Chondrocyte (in vitro differentiated cells): ENCODE measurements at places on chromosomes 3 and 15.

DNA sequence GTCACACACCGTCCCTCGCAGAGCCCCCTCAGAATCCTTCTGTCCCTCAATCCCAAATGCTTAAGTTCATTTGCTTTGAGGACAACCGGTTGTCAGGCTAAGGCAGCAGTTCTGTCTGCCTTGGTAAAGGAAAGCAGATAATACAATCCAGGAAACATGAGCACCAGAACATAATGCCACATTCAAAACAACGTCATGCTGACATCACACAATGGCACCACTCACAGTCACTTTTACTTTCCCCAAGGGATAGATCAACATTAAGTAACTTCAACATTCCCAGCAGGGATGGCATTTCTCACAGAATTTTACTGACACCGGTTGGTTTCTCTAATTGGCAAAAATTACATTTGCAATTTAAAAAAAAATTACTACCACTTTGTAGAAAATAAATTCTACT is 74.6 kb upstream of the PSMD6 start:
- DNase-seq = no peak

DNA sequence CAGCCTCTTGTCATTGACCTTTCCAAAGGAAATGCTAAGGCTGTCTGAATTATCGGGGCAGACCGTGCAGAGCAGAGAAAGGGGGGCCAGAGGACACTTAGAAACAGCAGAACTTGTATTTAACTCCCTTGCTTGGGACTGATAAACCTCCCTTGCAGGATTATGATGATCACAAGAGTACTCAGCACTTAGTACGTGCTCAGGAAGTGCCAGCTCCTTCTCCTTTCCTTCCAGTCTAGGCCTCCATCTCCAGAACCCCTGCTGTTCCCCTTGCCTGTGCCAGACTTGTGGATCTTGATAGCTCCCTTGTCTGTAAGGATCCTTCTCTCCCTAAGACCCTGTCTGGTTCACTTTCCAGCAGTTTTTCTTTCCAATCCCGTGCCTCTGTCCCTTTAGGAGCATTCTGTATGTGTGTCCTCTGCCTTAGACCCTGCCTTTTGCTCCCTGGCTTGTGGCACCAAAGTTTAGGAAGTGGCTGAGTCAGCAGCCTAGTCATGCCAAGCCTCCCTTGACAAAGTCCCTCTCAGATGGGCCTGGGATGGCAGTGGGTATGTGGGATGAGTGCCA is 747 bp downstream of the SORD start:
- no peak for DNase-seq

DNA sequence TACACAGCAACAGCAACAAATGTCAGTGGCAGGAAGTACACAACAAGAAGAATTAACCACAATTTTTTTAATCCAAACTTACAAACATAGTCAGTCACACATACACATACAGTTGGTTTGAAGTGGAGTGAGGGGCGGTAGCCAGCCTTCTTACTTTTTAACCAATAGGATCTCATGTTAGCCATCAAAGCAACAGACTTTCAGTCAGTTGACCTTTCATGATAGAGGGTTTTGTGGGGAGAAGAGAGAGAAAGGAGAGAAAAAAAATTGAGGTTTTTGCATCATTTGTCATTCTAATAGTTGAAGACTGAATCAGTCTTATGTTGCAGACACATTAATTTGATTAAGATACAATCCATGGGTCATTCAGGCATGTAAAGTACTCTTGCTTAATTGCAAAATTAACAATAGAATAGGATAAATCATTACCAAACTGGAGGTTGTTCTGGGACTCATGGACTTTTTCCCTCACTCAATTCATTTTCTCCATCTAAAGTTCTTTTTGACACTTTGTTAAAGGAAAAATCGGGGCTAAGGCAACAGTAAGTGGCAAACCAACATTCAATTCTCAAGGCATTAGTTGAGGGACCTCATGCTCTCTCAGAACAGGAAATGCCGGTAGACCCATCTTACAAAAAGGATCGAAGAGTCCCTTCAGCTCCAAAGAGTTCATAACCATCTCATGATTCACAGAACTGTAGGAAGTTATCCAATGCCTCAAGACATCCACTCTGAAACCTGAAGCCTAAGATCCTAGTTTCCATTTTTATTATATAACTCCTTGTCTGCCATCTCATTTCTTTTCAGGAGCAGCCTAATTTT is 159.5 kb upstream of the LPP start:
- DNase-seq = no peak

DNA sequence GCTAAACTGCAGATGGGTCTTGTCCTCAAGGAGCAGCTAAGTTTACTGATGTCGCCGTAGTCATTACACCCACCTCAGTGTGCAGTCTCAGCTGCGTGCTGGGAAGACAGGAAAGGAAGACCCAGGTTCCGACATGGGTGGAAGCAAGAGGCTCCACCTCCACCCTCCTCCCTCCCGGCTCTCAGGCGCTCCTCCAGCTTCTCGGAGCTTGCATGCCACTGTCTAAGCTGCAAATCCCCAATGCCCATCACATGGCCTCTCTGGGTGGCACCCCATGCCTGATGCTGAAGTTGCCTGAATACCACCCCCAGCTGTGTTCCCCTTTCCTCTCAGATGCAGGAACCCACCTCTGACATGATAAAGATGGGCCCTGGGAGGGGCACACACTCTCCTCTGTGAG is 58.5 kb downstream of the MGLL start:
- DNase-seq = no peak

DNA sequence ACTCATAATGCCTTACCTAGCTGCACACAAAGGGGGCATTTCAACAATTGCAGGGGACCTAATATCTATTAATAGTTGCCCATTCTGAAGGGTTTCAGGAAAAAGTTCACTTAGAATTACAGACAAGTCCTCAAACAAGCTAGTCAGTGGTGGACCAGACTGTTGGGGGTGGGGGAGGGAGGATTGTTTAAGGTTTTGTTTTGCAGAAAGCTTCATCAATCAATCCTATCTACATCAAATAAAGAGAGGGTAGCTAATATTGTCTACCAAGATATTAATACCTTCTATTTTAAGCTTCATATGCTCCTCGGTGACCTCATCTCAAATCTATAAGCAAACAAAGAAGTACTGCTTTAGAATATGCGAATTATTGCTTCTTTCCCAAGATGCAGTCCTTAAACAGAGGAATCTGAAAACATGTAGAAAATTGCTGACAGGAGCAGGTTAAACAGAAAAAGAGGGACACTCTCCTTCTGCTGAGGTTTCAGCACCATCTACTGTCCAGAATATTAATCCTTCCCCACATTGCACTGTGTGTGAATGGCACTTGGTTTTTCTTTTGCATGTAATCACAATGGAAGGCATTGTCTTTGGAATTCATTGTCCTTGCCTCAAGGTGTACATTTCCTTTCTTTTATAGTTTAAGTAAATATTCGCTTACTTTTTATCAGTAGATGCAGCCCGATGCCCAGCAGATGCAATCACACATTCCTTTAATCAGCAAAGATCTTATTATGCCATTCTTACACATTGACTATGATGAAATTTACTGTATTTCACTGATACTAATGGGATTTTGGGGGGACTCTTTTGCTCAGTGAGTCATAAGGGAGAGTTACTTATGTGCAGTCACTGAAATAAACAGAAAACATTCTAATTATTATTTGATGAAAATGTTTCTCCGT is 94.7 kb downstream of the IL5RA start:
- no peak for DNase-seq

DNA sequence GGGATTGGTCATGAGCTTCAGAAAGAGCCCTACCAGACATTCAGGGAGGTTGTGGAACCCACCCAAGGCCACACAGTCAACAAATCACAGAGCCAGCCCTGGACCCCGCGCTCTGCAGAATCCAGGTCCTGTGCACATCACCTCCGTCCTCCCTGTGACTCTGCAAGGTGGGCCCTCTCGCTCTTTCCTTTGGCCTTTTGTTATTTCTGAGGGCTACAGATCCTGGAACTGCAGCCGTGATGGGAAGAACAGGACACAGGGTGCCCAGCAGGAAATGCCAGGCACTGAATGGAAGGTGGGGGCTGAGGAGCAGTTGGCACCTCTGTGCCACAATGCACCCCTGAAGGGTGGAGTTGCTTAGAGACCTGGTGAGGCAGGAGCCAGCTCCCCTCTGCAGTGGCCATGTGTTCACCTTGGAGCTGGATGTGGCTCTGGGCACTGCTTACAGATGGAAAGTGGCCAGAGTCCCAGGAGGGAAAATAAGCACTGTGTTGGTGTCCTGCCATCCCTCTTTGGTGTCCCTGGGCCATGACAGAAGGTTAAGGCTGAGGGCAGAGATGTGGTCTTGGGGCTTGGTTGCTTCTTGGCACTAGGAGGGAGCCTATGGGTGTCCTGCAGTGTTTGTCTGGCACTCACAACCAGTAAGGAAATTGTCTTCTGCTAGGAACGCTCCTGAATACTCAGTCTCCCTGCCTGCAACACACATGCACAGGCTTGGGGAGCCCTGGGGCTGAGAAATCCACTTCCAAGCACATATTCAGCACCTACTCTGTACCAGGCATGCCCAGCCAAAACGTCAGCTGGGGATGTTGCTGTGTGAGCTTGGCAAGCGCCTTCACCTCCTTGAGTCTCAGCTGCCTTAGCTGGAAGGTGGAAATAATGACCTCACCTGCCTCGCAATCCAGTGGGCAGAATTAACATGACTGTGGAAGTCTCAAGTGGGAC is 98.0 kb upstream of the SLC6A6 start:
- DNase-seq = no peak

- no peak for DNase-seq
These were observed 267.7 kb downstream of the PTPRG start for GRCh38 chr3:61828880-61829721.

- DNase-seq = no peak
These were observed 236.8 kb downstream of the KLF13 start for GRCh38 chr15:31563421-31563820.

- DNase-seq = peak; percentile 39
These were observed 14.9 kb upstream of the ZXDC start for GRCh38 chr3:126490619-126491018.

DNA sequence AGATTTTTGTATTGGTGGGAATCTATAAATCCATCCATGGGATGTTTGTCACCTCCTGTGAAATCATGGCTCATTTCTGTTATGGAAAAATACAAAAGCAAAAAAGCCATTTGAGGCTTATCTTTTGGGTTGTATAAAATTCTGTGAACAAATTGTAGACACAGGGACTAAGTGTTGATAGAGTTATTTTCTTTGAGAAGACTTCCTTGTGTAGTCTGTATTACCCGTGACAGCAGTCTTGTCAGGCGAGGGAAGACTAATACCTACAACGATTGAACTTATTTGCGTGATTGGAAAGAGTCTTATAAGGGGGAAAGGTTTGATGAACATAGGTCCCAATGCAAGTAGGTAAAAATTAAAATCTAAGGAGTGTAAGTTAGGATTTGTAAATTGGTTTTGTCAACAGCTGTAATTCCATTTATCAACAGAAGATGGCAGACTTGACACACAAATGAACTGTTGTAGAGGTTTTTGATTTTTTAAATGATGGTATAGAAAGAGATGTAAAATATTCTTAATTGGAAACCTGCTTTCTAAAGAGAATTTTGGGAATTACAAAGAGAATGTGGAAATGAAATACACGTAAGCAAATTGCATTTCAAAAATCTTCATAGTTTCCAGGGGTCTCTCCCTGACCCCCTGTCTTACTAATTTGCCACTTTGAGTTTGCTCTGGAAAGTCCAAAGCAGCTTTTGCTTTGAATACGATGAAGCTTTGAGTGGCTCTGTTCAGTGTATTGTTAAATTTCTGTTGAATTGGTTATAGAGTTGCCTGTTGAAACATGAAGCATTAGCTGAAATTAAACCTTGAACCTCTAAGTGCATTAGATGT is 33.2 kb downstream of the SLC25A26 start:
- no peak for DNase-seq

DNA sequence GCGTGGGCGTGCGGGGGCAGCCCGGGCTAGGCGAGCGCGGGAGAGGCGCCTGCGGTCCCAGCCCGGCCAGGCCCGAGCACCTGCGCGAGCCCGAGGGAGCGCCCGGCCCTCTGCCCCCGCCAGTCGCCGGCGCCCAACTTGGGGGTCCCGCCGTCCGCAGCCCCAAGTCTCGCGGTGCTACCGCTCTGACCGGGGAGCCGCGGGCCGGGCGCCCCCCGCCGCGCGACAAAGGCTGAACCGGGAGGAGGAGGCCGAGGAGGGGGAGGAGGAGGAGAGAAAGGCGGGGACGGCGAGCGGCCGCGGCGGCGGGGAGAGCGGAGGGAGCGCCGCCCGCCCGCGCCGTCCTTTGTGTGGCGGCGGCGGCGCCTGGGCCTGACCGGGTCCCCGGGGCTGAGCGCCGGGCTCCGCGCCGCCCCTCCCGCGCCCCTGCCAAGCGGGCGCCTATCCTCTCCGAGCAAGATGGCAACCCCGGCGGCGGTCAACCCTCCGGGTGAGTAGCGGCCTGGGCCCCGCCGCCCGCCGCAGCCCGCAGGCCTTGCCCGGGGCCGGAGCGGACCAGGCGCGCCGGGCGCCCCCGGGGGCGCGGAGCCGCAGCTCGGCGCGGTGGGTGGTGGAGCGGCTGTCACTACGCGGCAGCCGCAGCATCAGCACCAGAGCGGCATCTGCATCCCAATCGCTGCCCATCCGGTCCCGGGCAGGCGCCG is at the start of gene ARNT2:
Gene ARNT2, plus strand, starts transcription at position 326 of the 704 bp plus-strand sequence. Its CDS starts 134 bp downstream, at position 460.
- DNase-seq = no peak

GRCh38 chr3:13474776-13475303 is 5.3 kb upstream of the HDAC11 start:
- no peak for DNase-seq

DNA sequence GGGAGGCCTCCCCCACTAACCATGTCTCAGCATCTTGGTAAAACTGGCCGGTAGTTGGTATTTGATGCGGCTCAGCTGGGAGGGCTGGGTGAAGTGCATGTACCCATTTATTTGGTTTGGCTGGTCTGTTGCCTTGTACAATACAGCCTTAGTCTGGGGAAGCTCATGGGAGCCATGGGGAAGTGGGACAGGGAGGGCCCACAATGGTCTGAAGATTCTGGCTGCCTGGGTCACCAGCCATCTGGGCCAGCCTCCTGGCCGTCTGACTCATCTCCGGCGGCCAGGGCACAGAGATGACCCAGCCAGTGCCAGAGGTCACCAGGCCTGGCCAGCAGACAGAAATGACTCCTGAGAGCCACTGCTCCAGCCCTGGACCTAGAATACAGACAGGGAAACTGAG is 51.6 kb upstream of the SMAD6 start:
- no peak for DNase-seq

- no peak for DNase-seq
These were observed 21.4 kb downstream of the CALML4 start for GRCh38 chr15:68183616-68184315.

- DNase-seq = peak; percentile 49
These were observed 42.6 kb upstream of the DUSP7 start for GRCh38 chr3:52099001-52099401.

- no peak for DNase-seq
These were observed 91.5 kb downstream of the ITPR1 start for GRCh38 chr3:4584456-4585249.

DNA sequence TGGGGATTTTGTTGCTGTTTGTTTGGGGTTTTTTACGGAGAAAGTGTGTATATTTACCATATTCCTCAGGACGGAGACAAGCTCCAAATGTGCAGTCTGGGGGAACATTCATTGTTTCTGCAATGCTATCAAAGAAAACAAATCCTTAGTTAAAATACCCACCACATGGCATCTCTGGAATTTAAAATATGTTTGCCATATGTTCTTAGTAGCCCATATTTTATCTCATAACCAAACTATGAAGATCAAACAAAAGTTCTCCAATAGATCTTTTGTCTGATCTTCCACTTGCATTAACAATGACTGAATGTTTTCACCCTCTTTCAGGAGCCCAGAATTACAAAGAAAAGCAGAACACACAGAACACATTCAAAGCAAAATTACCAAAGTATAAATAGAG is 35.3 kb downstream of the EFHB start:
- no peak for DNase-seq
